ENCODE measurements at places on chromosomes 16 and 17.
A peak's percentile ranks its signal among the peaks of the same experiment; 100 is the strongest.

DNA sequence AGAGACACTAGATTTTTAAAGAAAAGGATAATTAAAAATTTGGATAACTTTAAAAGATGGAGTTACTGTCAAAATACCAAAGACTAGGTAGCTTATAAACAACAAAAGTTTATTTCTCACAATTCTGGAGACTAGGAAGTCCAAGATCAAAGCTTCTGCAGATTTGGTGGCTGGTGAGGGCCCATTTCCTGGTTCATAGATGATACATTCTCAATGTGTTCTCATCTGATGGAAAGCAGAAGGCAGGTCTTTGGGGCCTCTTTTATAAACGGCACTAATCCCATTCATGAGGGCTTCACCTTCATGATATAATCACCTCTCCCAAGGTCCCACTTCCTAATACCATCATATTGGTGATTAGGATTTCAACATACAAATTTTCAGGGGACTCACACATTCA, 33.7 kb downstream of the NLK start:
- DNase-seq, result no peak

GRCh38 chr17:2158396-2158780, 103.5 kb downstream of the HIC1 start:
- DNase-seq, result no peak

DNA sequence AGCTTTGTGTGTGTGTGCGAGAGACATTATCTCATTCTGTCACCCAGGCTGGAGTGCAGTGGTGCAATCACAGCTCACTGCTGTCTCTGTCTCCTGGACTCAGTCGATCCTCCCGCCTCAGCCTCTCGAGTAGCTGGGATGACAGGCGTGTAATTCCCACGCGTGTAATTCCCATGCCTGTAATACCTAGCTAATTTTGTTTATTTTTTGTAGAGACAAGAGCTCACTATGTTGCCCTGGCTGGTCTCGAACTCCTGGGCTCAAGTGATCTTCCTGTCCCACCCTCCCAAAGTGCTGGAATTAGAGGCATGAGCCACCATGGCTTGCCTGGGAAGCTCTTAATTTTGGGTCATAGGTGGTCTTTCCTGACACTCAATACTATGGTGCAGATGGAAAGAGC, 205.3 kb upstream of the TNRC6C start:
- no peak for DNase-seq

GRCh38 chr17:58232707-58233156, 5.7 kb upstream of the LPO start:
- peak; percentile 60 for DNase-seq

DNA sequence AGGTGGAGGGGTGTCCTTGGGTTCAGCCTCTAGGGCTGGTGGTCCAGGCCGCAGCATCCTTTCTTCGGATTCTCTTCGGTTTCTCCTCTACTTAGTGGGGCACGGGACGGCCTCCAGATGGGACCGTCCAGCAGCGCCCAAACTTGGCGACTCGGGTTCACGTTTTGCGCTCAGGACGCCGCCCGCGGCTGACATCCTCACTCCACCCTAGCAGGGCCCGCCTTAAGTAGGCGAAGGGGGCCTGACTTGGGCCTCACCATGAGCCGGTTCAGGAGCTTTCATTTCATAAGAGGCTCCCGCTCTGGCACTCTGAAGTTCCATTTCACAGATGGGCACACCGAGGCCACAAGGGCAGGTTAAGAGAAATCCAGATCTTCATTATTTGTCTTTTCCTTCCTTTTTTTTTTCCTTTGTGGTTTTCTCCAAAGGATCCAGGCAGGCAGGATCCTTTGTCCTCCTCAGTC, 141.2 kb downstream of the SEC14L1 start:
- no peak for DNase-seq

DNA sequence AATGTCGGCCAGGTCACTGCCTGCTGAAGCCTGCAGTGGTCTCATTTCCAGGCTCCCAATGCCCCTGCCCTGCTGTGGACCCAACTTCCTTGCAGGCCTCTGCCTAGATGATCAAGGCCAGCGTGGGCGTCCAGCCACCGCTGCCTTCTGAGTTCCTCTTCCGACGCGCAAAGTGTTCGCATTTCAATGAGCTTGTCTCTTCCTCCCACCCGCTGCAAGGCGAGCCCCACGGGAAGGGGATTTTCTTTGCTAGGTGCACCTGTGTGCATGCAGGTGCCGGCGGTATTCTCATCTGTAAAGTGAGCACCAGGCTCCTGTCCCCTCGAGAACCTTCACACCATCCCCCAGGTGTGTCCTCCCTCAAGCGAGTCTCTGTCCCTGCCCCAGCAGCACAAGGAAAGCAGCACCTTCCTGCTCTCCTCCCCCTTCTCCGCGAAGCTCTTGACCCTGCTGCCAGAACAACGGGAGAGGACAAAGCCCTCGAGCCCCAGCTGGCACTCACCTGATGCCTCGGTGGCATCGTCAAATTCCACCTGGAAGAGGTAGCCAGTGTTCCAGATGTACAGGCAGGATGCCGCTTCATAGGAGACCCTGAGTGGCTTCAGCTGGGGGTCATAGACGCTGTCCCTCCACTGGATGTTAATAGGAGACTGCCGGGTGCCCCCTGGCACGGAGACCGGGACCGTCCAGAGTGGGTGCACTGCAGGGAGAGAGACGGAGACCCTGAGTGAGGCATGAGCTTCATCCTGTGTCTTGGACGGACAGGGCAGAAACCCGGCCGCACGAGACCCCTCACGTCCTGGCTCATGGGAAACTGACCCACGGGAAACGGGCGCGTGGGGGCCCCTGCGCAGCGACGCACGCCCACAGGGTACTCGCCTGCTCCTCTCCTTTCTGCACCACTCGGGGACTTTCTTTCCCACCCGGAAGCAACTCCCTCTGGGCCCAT, 9.8 kb downstream of the CA5A start:
- no peak for DNase-seq

DNA sequence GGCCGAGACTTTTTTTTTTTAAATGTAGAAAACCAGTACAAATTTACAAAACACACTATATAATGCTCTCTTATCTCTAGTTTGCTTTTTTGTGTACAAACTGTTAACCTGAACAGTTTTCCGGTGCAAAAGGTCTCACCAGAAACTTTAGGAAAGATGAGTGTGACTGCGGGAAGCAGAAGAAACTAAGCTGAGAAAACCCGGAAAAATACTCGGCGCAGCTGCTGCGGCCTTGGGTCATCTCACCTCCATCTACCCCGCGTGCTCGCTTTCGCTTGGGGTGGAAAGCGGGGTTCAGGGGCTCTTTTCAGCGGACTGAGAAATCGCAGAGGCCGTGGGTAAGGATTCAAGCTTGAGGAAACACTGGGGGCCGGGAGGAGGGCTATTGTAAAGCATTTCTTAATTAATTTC, 1.8 kb downstream of the SALL1 start:
- no peak for DNase-seq

- no peak for DNase-seq
Measured at GRCh38 chr16:23801378-23801777, 34.4 kb upstream of the PRKCB start.

DNA sequence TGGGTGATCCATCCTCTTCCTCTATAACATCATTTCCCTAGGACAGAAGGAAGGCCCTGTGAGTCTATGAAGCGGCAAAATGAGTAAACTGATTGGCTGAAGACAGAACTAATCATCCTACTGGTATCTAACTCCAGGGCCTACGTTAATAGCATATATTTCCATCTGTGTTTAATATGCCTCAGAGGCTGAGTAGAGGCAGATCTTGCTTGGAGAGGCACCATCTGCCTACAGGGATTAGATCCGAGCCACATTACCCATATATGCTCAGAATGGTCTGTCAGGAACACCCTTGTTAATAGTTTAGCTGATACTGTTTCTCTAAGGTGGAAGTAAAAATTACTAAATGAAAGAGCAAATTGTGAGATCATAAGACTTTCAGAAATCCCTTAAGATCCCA, 13.2 kb upstream of the FOXJ1 start:
- no peak for DNase-seq

DNA sequence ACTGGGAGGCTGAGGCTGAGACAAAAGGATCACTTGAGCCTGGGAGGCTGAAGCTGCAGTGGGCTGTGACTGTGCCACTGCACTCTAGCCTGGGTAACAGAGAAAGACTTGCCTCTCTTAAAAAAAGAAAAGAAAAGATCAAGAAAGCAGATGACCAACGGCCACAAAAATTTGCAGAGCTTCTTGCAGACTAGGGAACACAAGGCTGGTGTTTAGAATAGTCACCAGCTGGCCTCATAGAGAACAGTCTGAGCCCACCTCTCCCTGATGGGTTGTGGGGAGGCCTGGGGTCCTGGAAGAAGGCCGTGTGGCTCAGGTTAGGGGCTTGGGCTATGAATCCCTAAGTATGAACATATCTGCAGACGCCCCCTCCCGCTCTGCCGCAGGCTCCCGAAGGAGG, 73.7 kb upstream of the MED9 start:
- no peak for DNase-seq

DNA sequence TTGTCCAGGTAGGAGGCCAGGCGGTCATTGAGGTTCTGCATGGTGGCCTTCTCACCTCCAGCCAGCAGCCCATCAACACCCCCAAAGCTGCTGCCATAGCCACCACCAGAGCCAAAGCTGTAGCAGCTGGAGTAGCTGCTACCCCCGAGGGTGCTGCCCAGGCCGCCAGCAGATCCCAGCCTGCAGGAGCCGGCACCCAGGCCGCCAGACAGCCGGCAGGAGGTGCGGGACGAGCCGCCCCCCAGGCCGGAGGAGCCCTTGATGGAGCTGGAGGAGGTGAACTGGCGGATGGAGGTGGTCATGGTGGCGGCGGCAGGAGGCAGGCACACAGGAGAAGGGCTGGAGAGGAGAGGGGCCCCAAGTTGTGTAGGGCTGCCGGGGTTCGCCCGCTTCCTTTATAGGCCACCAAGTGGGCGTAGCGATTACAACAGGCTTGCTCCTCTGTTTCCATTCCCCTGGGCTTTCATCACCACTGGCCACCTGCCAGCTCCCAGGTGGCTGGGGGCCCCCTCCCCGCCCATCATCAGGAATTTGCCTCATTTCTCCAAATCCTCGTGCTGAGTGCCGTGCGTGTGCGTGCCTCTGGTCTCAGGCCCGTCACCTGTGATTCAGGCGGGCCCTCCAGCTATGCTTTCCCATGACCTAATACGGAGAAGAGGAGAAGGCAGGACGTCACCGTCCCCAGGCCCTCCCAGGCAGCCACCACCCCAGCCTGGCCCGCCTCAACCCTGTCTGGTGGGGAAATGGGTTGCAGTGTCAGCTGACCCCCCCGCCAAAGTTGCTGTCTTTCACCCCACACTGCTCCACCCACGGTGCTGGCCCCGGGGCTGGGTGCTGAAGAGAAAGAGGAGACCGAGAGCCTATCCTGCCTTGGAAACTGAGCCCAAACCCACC, at the start of gene KRT17:
Gene KRT17 (minus strand): TSS at position 368 of the 894 bp plus-strand sequence. CDS start 66 bp downstream, at position 302.
- no peak for DNase-seq

DNA sequence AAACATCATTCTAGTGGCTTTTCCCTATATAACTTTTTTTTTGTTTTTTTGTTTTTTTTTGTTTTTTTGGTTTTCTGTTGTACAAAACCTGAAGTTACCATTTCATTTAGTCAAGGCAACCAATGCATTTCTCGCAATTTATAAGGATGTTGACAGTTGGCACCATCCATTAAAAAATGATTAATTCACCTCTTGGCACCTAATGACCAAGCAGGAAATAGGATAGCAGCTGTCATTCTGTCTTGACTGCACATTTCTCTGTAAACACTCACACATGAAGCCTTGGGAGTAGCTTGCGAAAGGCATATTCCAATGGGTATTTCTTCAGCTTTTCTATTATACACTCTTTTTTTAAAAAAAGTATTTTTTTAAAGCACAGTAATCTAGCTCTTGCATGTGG, 77.5 kb downstream of the SYCE1L start:
- no peak for DNase-seq

DNA sequence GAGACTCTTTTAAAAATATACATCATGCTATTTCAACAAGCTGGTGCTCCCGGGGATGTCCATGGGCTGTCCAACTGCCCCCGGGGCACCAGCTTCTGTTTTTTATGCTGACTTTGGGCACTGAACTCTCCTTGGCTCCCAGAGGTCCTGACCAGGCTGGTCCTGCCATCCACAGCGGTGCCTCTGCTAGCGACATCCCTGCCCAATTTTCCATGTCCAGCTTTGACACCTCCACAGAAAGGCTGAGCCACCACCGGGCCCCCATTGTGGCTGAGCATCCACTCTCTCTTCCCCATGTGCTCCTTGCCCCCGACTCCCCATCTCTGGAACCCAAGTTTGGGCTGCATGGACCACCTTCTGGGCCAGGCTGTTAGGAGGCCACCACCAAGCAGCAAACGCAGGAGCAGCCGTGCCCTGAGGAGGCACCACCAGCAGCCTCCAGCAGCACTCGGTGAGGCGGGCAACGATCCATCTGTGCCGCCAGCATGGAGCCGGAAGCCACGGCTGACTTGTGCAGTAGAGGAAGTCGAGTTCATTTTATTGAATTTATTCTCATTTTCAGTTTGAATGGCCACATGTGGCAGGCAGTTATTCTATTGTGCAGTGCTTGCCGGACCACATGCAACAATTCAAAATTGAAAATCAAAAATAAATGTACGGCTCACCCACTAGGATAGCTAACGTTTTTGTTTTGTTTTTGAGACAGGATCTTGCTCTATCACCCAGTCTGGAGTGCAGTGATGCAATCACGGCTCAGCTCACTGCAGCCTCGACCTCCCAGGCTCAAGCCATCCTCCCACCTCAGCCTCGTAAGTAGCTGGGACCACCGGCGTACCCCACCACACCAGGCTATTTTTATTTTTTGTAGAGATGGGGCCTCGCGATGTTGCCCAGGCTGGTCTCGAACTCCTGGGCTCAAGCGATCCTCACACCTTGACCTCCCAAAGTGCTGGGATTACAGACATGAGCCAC, 2.8 kb upstream of the MEAK7 start:
- no peak for DNase-seq

DNA sequence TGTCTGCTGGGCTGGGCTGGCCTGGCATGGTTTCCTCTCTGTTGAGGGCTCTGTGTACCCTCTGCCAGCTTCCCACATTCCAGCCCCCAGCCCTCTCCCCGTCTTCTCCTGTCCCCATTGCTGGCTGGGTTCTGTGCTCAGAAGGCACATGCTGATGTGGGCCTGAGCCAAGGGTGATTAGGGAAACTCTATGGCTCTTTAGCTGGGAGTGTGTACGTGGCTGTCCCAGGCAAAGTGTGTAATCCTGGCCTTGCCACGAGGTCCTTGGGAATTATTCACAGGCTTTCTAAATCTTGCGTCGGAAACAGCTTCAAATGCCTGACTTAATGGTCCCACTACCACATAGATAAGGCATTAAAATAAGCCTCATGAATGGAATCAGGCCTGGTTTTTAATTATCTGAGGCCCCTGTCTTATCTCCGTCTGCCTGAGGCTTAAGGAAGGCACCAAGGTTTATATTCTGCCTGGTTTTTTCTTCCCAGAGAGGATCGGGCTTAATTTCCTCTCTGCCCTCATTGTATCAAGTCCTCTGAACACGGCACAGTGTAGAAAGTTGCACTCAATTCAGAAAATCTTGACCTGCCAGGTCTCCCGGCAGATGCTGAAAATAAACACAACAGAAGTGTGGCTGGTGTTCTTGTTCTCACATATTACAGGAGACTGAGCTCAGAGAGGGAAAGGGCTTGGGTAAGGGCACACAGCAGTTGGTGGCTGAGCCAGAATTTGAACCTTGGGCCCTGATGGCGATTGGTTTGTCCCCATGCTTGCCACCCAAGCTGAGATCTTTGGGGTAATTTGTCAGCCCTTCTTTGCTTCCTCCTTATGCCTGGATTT, 52.9 kb upstream of the LGALS9 start:
- DNase-seq, result no peak

GRCh38 chr16:29831490-29831889, 11.2 kb downstream of the MVP start:
- no peak for DNase-seq

- no peak for DNase-seq
Measured at GRCh38 chr16:79101491-79101890, 499.0 kb downstream of the MAF start.

Data from HS-5 (cell line).